T-helper 2 cell treated with Interferon-gamma antibody and Interleukin-4, amounts not matched to agents 5 μg/mL and 100 μg/mL, for 36 hours (primary cell): ENCODE measurements at places on chromosomes 4 and X.

- DNase-seq = no peak
Measured at GRCh38 chrX:133689997-133690599, 274.8 kb upstream of the GPC4 start.

DNA sequence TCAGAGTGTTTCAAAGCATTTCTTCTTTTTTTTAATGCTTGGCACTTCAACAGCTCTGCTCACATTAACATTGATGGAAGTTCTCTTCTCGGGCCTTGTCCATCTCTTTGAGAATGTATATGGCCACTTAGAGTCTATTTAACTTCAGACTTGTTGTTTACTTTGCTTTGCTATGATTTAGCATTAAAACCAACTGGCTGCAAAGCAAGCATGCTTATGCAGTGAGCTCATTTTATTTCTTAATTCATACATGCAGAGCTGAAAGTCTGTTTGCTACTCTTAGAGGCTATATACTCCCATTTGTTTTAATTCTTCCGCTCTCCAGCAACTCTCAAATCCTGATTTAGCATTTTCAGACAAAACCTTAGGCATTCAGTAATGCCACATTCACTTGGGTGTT lies 107.6 kb upstream of the PACRGL start:
- DNase-seq = no peak

DNA sequence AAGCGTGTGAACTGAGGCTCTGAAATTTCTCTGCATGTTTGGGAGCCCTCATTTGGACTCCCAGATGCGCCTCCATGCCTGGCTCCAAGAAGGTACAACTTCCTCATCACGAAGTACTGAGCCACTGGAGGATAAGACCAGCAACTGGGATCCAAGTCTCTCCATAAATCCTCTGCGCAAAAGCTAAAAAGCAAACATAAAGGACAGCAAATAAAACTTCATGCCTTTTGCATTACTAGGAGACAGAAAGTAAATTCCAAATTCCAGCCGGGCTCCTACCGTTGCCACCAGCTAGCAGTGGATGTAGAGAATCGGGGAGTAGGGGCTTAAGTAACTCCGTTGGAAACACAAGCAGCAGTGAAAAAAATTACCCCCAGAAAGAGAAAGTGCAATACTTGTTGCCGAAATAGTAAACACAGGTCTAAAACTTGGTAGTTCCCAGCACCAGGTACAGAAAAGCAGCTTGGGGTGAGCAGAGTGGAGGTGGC lies 477.1 kb upstream of the TENM3 start:
- no peak for DNase-seq

GRCh38 chr4:55554453-55555030 lies 7.8 kb upstream of the CLOCK start:
- DNase-seq = no peak

- no peak for DNase-seq
Measured at GRCh38 chrX:155262970-155263754, 1.1 kb downstream of the RAB39B start.
